ENCODE measurements at places on chromosomes 2 and 18.

GRCh38 chr2:63817382-63817781, 24.3 kb upstream of the UGP2 start:
- ATAC-seq: no peak
- H3K27ac ChIP-seq: no peak overlapping the region
- H3K4me3 ChIP-seq: no peak overlapping the region

GRCh38 chr2:1136067-1136466, 185.4 kb downstream of the SNTG2 start:
- H3K27me3 ChIP-seq: peaks cover 4% of the 10 kb centered on the region
- H3K4me1 ChIP-seq: peaks cover 22% of the 10 kb centered on the region
- no peak overlapping the region for H3K27ac ChIP-seq
- ATAC-seq: no peak
- peak overlapping the region; percentile 5 for H3K4me3 ChIP-seq

- H3K27ac ChIP-seq: no peak overlapping the region
- H3K4me3 ChIP-seq: no peak overlapping the region
- no peaks in the 10 kb centered on the region for H3K4me1 ChIP-seq
- no peaks in the 10 kb centered on the region for H3K36me3 ChIP-seq
Observed at GRCh38 chr2:215461836-215462532, 26.1 kb upstream of the FN1 start.

GRCh38 chr2:207091928-207092327, 73.8 kb downstream of the KLF7 start:
- peak overlapping the region; percentile 1 for H3K4me3 ChIP-seq
- peaks cover 26% of the 10 kb centered on the region for H3K36me3 ChIP-seq
- H3K27ac ChIP-seq: no peak overlapping the region
- H3K27me3 ChIP-seq: no peaks in the 10 kb centered on the region

Data from activated T-helper 17 cell treated with anti-CD3 and anti-CD28 coated beads, Interleukin-2, amount 50 U/mL, for 72 hours (primary cell).